Activated naive CD4-positive, alpha-beta T cell (primary cell): ENCODE measurements at places on chromosomes 1 and 21.

DNA sequence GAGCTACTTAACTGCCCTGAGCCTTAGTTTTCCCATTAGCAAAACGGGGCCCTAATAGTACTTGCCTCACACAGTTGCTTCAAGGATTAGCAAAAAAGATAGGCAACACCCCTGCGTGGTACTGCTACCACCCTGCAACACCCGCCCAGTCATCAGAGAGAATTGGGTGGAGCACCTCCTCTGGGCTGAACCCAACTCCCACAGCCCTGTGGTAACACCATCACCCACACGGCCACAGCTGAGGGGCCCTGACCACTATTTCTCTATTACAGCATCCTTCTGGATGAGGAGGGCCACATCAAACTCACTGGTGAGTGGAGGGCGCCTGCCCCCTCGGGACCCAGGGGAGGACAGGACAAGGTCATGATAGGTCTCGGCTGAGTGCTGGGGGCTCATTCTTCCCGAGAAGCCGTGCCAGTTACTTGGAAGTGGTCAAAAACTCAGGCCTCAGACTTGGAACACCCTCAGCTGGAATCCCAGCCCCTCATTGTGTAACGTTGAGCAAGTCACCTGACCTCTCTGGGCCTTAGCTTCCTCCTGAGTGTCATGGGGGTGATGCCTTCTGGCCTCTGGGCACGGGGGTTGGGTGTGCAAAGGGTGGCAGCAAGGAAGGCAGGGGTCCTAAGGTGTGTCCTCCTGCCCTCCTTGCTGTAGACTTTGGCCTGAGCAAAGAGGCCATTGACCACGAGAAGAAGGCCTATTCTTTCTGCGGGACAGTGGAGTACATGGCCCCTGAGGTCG, 24.6 kb downstream of the RPS6KA1 start:
- DNase-seq, result no peak

GRCh38 chr1:5235355-5235899, 581.0 kb downstream of the AJAP1 start:
- DNase-seq, result no peak

GRCh38 chr1:231699784-231700183, 73.2 kb downstream of the DISC1 start:
- DNase-seq, result no peak

DNA sequence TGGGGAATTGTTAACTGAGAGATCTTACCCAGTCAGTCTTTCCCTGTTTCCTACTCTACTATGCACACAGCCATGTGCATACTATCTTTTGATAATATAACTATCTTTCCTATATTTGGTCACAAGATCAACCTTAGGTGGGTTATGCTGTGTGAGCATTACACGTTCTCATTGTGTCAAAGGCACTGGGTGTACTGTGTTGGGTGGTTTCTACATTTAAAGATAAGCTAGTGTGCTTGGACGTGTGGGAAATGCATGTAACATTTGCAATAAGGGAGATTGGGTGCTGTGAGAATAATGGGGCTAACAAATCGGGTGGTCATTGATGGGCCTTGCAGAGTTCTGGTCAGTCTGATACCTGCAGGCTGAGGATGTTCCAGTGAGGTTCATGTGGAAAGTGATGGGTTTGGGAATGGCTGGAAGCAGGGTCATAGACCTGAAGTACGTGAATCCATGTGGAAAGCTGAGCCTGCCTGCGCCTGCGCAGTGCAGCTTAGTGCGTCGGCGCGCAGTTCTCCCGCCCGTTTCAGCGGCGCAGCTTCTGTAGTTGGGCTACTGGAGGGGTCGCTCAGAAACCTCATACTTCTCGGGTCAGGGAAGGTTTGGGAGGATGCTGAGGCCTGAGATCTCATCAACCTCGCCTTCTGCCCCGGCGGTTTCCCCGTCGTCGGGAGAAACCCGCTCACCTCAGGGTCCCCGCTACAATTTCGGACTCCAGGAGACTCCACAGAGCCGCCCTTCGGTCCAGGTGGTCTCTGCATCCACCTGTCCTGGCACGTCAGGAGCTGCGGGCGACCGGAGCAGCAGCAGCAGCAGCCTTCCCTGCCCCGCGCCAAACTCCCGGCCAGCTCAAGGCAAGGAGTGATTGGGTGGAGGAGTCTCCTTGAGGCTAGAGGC, at the start of gene MSH4:
Gene MSH4, plus strand, starts transcription at position 507 of the 897 bp plus-strand sequence. Its CDS starts 104 bp downstream, at position 611.
- DNase-seq, result no peak

GRCh38 chr1:116472431-116472961, 98.3 kb downstream of the CD58 start:
- DNase-seq, result no peak

- DNase-seq, result no peak
Observed at GRCh38 chr1:164971921-164972415, 384.5 kb downstream of the LMX1A start.

GRCh38 chr1:25527226-25527846, 16.1 kb upstream of the LDLRAP1 start:
- DNase-seq, result no peak

GRCh38 chr1:36096500-36097432, 8.1 kb downstream of the ADPRS start:
- no peak for DNase-seq

DNA sequence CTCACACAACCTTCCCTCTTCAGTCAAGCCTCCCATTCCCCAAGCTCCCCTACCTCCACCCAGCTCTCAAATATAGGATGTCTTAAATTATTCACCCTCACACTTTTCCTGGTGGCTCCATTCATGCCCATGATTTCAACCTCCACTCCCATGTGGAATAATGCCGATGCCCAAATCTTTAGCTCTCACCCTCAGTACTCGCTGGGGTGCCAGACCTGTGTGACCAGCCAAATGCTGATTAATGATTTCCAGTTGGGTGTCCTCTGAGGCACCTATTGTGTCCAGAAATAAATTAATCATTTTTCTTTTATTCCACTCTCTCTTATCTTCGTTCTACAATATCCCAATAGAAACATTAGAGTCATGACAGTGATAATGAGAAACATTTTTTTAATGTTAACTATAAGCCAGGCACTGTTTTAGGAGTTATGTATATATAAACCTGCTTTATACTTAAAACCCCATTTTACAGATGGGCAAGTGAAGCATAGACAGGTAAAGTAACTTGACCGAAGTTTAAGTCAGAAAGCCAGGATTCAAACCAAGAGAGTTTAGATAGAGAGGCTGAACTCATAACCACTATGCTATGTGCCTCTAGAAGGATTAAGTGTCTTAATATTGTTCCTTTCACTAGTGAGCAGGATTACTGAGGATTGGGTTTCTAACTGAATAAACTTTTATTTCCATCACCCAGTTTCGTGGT, 209.7 kb downstream of the DUSP10 start:
- no peak for DNase-seq

DNA sequence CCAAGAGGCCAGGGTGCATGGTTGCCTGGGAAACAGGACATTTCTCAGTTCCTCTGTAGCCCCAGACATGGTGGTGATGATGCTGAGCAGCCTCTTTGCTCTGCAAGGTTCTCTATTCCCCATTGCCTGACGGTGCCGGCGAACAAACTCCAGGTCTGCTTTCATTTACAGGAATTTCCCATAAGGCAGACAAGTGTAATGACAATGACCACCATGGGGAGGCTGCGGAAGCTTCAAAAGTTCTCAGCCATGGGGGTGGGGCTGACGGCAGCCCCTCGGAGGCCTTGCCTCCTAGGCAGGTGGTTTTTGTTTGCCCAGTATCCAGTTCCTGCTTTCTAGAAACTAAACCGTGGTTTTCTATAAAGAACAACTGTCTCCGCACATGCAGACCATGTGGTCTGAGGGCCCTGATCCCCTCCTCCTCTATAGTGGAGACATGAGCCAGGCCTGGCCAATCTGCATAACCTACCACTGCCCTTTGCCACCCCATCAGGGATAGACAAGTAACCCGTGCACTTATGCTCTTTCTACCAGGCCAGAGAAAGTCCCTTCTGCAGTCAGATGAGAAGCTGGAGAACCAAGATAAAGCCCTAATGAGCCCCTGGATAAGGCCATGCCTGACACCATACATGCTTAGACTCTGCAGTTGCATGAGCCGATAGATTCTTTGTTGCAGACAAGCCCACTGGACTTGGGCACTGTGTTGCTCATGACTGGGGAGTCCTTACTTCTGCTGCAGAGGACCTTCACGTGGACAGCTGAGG, 54.1 kb downstream of the LDLRAD2 start:
- no peak for DNase-seq
